ENCODE measurements at places on chromosomes 12 and 14.

- DNase-seq = no peak
These were observed 80.2 kb downstream of the BAZ1A start for GRCh38 chr14:34794941-34795340.

DNA sequence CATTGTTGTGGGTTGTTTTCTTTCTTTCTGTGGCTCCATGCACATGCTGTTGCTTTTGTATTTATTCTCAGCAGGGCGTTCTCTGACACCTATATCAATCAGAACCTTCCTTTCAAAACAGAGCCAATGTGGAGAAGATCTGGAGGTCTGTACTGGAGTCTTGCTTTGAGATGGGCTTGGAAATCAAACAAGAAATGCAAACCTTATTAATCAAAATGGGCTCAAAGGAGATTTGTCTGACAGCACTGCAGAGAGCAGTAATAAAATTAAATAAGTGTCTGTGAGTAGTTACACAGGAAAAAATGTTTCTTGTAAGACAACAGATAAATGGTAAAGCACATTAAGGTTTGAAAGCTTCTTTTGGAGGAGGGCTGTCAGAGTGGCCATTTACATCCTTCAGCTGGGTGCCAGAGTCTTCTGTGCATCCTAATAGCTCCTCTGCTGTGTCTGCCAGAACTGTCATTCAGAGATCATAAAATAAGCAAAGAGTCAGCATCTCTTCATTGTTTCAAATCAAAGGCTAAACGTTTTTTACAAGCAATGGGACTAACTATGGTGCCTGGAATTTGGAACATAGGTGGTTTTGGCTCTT lies 414.3 kb downstream of the NAV3 start:
- no peak for DNase-seq

- DNase-seq = no peak
These were observed 85.3 kb upstream of the OVCH1 start for GRCh38 chr12:29582677-29583272.

DNA sequence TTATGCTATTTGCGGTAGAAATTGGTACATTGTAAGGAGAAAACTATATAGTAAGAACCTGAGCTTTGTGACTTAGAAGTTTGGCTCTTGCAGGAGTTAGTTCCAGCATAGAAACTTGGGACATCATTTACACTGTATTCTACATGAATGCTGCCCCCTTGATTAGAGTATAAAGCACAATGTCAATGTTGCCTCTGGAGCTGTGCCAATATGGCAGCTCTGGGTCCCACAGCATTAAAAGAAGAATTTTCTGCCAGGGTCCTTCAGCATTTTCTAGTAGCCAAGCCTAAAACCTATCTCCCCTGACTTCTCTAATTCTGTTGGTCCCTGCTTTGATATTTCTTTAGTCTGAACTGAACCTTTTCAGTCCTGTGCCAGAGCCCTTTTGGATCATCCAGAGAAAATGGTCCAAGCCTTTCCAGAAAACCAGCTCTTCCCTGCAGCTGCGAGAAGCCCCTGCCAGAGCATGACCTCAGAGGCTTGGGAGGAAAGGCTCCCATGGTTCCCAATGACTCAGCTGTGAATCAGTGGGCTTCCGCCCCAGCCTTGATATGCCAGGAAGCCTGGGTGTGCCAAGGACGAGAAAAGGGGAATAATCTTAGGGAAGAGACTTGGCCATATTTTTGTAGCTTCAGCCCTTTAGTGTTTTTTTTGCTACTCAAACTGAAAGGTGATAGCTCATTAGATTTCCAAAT lies 43.2 kb downstream of the PLEKHG7 start:
- peak; percentile 46 for DNase-seq

DNA sequence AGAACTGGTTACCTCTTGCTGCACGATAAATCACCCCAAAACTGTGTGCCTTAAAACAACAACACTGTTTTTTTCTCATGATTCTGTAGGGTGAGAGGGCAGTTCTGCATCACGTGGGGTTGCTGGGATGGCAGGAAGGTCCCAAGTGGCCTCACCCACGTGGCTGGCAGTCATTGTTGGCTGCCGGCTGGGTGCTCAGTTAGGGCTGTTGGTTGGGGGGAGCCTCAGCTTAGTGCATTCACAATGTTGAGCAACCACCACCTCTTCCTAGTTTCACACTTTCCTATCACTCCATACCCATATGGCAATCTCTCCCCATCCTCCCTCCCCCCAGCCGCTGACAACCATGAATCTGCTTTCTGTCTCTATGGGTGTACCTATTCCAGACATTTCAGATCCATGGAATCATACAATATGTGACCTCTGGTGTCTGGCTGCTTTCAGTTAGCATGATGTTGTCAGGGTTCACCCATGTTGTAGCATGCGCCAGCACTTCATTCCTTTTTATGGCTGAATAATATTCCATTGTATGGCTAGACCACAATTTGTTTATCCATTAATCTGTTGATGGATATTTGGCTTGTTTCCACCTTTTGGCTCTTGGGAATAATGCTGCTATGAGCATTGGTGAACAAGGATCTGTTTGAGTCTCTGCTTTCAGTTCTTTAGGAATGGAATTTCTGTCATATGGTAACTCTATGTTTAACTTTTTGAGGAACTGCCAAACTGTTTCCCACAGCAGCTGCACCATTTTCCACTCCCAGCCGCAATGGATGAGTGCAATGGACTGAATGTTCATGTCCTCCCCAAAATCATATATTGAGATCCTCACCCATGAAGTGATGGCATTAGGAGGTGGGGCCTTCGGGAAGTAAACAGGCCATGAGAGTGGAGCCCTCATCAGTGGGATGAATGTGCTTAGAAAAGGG lies 11.2 kb upstream of the POP5 start:
- DNase-seq = no peak

- no peak for DNase-seq
These were observed 86.3 kb upstream of the TMTC2 start for GRCh38 chr12:82600379-82600778.

DNA sequence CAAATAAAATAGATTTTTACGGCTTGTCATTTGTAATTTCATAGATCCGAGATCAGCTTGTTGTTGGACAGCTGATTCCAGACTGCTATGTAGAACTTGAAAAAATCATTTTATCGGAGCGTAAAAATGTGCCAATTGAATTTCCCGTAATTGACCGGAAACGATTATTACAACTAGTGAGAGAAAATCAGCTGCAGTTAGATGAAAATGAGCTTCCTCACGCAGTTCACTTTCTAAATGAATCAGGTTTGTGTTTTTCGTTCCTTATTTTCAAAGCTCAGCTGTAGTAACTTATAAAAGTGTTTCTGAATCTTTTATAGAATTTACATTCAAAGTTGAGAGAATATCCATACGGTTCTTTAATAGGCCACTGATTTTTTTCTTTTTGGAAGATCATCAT lies 89.1 kb downstream of the LRRK2 start:
- DNase-seq = peak; percentile 26

DNA sequence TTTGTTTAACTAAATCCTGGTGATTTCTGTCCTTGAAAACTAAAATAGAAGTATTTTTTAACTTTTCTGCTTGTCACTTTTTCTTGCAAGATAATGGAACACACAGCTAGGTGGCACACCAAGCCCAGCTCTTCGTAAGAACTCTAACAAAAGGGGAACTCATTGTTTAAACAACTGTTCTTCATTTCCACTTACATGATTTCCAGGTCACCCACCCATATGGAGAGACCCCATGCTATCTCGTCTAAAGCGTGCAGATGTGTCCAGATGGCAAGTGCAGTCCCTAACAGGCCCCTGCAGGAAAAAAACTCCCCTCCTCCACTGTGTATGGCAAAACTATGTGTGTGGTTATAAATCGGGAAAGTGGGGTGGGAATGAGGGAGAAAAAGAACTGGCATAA lies 43.3 kb upstream of the NT5DC3 start:
- peak; percentile 54 for DNase-seq

GRCh38 chr14:61399365-61399764 lies 78.0 kb downstream of the PRKCH start:
- no peak for DNase-seq

GRCh38 chr12:4031703-4032291 lies 158.6 kb upstream of the PARP11 start:
- peak; percentile 82 for DNase-seq

DNA sequence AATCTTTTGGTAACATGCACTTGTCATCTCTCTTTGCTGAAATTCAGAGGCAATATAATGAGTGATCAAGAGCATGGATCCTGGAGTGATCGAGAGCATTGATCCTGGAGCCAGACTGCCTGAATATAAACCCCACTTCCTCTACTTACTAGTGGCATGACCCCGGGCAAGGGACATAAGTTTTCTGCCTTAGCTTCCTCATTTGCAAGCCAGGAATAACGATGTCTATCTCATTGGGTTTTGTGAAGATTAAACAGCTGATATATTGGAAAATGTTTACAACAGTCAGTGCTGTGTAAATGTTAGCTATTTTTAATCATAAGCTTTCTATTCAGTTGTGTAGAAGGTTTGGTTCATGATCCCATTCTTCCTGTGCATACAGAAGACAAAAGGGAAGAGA lies 2.4 kb upstream of the CSRNP2 start:
- DNase-seq = peak; percentile 32

DNA sequence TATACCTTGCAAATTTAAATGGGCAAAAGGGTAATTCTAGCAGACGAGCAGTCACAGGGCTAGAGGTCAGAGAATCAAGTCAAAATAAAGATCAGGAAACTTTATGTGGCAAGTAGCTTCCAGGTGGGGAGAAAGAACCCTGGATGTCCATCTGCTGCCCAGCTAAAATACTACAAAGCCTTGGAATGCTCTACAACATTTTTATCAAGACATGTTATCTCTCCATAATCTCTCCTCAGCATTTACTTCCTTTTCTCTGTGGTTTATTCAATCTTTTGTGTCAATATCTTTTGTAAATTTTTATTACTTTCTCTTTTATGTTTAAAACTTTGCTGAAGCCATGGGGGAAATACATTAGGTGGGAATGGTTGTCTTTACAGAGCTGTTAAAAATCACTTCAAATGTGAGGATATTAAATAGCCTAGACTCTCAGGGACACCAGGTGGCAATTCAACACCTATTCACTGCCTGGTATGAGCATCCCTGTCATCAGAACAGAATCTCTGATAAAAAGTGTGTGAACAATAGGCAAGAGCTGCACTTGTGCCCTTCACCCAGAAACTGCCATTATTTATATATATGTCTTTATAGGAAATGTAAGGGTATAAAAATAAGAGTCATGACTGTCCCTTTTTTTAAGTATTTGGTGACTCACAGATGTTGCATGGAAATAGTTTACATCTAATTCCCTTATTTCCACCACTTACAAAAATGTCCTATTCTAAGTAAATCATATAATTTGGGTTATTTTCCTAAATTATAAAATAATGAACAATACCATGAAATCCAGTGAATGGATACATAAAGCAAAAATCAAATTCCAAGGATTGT lies 152.9 kb downstream of the EPS8 start:
- no peak for DNase-seq

DNA sequence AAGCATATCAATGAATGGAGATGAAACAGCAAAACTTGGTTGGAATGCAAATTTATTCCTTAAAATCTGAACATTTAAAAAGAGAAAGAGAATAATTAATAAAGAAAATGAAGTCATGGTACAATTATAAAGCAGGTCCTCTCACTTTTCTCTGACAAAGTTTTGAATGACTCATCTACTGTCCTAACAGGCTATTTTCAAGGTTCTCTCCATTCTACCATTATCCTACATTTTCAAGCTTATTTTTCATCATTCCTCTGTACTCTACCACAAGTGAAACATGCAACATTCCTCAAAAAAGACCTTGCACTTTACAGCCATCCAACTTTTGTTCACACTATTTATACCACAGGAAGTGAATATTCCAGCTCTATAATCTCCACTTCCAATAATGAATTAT lies 36.9 kb upstream of the AP4S1 start:
- no peak for DNase-seq

GRCh38 chr12:23942841-23943240 lies 6.6 kb downstream of the SOX5 start:
- no peak for DNase-seq

GRCh38 chr14:25178255-25178654 lies 128.3 kb upstream of the STXBP6 start:
- no peak for DNase-seq

DNA sequence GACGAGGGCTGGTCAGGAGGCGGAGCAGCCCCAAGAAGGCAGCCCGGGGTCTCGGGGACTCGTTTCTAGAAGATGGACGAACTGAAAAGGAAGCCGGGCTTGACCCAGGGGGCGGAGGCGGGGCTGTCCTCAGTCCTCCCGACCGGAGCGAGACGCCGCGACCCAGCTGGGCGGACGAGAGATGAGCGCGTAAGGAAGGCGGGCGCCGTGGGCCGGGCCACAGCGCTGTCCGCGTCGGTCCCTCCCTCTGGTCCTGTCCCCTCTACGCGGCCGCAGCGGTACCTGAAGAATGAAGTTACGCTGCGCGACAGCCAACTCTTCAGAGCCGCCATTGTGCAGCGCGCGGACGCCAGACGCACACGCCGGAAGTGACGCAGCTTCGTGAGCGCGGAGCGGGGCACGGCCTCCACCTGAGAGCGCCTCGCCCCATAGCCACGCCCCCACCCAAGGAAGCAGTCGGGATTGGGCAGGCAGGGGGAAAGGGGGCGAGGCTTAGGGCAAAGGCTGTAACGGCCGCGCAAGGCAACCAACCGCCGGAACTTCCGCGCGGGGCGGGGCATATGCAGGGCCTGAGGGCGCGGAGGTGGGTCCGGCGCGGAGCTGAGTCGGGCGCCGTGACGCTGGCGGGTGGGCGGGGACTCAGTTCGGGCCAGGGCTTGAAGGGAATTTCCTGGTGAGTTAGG lies at the start of gene DIABLO:
TSS of gene DIABLO (minus strand) at position 370 of the 683 bp plus-strand sequence. CDS start at position 332, 38 bp downstream.
- peak; percentile 100 for DNase-seq

- no peak for DNase-seq
These were observed 171.5 kb downstream of the SLC15A4 start for GRCh38 chr12:128652136-128652751.

DNA sequence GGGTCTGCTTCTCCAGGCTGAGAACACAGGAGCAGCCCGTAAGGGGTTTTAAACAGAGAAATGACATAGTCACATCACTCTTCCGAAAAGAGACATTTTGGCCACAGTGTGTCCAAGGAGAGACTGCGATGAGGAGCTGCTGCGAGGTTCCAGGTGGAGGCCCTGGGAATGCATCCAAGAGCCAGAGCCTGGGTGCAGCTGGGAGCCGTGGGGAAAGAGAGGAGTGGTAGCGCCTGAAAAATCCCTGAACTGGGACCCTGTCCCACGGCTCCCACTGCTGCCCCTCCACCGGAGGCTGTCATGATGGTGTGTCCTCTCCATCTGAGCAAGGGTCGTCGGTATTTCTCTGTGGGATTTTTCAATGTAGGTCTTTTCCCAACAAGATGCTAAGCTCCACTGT lies 146.9 kb downstream of the BCL11B start:
- no peak for DNase-seq

GRCh38 chr12:65902500-65902899 lies 78.2 kb downstream of the HMGA2 start:
- DNase-seq = peak; percentile 64

Measured in suppressor macrophage treated with lipopolysaccharide for 4 hours (primary cell).